ENCODE measurements at places on chromosomes 6 and 20.

DNA sequence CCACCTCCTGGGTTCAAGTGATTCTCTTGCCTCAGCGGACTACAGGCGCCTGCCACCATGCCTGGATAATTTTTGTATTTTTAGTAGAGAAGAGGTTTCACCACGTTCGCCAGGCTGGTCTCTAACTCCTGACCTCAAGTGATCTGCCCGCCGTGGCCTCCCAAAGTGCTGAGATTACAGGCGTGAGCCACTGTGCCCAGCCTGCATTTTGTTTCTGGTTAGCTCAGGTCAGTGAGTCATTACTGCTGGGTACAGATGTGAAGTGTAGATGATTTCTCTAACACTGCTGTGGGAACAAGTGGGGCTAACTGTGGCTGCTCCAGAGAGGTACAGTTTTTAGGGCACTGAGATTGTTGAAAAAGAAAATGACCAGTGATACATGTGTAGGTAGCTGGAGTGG lies 188.6 kb downstream of the PRL start:
- no peak for DNase-seq

DNA sequence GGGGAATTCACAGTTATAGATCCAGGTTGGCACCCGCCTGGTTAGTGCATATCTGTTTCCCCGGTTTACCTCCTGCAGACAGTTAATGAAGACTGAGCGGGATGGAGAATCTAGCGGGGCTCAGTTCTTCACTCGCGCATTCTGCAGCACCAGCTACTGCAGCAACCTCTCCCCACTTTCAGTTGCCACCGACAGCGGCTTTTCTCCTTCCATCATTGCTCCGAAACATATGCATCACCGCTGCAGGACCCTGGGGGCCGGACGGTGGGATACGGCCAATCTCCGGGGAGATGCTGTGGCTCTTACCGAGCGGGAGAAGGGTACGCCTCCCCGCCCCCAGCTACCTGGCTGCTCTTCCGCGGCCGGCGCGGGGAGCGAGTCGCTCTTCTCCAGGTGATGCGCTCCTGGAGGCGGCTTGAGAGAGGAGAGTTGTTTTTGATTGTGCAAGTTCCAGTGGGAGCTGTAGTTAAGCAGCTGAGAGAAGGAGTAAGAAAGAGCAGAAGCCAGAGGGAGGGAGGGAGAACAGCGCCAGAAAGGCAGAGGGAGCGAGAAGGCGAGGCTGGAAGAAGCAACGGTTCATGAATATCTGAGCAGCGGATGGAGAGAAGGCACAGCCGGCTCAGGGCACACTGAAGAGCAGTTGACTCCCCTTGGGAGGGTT lies at the start of gene SGK1:
SGK1 (minus strand) TSS at position 642 of the 661 bp plus-strand sequence. CDS start 652 bp downstream, outside the sequence.
- no peak for DNase-seq

DNA sequence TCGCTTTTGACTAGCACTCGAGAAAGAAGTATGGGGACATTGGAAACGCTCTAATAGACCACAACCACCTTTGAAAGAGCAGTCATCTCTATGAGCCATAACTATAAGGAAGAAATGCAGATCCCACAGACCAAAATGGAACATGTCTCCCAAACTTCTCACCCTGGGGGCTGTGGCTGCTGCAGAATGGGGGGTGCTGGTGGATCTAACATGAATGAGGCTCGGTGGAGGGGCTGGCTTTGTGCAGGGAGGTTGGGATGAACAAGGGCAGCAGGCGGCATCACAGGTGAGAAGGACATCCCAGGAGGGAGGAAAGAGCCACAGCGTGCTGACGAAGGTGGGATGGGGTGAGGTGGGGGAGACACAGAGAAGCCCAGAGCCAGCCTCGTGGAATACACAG lies 10.5 kb upstream of the CCR6 start:
- no peak for DNase-seq

- no peak for DNase-seq
Measured at GRCh38 chr6:144661116-144661806, 376.1 kb downstream of the UTRN start.

DNA sequence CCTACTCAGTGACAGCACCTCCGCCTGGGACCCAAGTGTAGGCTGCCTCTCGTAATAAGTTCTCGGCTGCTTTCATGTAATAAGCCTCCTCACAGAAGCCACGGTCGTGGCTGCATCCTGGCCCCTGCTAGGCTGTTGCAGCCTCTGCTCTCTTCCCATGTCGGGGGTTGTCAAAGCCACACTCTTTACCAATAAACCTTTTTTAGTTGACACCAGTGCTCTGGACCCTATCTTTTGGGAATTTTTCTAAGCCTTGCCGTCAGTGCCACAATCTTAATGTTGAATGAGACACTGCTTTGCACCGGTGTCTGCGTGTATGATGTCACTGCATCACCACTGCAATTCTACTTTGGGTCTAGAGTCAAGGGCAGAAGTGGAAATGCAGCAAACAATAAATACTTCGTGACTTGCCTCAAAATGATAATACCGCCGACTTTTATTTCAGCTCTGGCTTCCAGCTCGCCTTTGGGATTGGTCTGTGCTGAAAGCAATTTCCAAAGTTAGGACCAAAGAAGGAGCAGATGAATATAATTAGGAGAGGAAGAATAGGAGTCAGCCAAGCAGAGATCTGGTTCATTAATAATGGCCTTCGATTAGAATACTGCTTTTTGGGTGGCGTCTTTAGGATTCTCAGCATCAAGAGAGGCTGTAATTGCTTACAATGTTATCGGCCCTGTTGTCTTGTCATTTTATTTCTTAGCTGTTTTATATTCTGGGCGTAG lies 57.6 kb upstream of the CCN6 start:
- DNase-seq, result no peak

DNA sequence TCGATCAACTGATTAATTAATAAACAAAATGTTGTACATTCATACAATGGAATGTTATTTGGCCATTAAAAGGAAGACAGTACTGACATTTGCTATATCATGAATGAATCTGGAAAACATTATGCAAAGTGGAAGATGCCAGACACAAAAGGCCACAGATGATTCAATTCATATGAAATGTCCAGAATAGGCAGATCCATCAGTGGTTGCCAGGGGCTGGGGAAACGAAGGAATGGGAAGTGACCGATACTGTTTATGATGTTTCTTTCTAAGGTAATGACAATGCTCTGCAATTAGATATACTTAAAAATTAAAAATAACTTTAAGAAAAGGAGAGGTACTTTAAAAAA lies 37.2 kb downstream of the ELOVL5 start:
- no peak for DNase-seq

DNA sequence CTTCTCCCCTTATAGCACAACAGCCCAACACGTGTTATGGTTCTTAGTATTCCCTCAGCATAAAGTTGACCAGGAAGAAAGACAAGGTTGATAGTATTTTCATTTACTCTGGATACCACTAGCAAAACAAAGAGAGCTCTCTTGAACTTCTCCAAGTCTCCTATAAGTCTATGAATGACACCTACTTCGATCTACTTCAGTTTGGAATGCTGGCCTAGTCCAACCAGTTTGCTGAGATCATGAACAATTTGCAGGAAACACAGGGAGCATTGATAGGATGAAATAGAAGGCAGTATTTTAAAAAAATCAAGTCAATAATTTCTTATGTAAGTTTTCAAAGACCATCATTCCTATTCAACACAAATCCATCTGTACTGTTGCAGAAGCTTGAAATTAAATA lies 93.6 kb downstream of the GJA10 start:
- DNase-seq, result no peak

DNA sequence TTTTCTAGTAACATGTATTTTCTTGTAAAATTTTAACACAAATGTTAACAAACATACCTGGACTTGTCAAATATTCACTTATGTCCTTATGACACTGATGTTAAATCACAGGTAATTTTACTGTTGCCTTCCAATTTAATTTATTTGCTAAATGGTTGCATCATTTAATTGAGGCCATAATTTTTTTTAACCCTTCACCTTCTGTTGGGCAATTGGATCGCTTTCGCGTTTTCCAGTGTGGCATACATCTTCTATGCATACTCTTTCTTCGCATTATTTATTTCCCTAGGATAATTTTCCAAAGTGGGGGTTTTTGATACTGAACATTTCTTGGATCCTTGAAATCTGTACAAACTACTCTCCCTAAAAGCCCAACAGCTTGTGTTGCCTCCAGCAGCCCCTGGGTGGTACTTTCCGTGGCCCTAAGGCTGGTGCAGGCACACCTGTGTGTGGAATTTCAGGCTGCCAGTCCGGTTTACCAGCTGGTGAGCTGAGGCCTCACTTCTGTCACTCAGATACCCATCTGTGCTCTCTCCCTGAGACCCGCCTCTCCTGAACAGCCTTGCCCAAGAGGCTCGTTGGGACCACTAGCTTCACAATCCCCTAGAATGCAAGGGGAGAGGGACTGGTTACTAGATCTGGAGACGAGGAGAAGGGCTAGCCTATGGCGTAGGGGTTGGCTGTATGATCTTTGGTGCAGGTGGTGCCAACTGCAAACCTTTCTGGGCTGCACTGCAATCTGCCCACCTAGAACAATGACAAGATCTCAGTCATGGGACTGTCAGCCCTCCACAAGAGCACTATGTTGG lies 11.2 kb upstream of the C20orf144 start:
- no peak for DNase-seq

GRCh38 chr20:46631212-46631869 lies 19.9 kb downstream of the SLC13A3 start:
- no peak for DNase-seq

All from stimulated activated CD8-positive, alpha-beta memory T cell treated with anti-CD3 and anti-CD28 coated beads, Interleukin-4, amount 100 ng/mL, for 4 hours (primary cell).